ENCODE measurements at places on chromosomes 1 and 21.

GRCh38 chr1:169100208-169100607 lies 6.3 kb upstream of the ATP1B1 start:
- DNase-seq = peak; percentile 26

DNA sequence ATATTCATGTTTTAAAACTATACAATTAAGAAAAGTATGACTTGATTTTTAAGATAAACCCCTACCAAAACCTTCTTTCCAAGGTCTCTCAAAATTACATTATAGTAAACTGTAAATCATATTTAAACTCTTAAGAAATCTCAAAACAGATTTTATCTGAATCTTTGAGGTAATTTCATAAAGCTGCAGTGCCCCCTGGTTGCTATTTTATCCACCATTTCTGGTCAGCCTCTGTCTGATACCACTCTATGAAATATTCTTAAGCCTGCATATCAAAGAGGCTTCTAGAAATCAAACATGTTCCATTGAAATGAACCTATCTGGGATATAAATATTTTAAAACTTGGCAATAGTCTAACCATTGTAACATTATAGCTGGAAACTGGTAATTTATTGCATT lies 317.3 kb downstream of the COL11A1 start:
- no peak for DNase-seq

DNA sequence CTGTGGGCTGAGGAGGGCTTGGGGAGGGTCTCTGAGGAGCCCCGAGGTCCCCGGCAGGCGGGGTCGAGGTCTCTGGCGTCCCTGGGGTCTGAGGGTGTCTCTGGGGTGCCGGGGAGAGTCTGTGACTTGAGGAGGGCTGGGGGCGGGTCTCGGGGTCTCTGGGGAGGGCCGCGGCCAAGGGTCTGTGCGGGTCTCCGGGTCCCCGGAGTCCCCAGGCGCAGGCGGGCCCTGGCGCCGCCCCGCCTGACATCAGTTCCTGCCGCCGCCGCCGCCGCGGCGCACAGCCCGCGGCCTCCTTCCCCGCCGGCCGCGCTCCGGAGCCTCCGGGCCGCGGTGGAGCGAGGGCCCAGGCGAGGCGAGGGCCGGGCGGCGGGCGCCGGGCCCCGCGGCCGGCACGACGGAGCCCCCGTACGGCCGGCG lies at the start of gene PLEKHM2:
Gene PLEKHM2 (plus strand): TSS at position 279 of the 420 bp plus-strand sequence. CDS start 239 bp downstream, outside the sequence.
- no peak for DNase-seq

- no peak for DNase-seq
Observed at GRCh38 chr1:24450316-24450715, 34.7 kb downstream of the NIPAL3 start.

GRCh38 chr1:117271959-117272358 lies 61.2 kb upstream of the VTCN1 start:
- no peak for DNase-seq

DNA sequence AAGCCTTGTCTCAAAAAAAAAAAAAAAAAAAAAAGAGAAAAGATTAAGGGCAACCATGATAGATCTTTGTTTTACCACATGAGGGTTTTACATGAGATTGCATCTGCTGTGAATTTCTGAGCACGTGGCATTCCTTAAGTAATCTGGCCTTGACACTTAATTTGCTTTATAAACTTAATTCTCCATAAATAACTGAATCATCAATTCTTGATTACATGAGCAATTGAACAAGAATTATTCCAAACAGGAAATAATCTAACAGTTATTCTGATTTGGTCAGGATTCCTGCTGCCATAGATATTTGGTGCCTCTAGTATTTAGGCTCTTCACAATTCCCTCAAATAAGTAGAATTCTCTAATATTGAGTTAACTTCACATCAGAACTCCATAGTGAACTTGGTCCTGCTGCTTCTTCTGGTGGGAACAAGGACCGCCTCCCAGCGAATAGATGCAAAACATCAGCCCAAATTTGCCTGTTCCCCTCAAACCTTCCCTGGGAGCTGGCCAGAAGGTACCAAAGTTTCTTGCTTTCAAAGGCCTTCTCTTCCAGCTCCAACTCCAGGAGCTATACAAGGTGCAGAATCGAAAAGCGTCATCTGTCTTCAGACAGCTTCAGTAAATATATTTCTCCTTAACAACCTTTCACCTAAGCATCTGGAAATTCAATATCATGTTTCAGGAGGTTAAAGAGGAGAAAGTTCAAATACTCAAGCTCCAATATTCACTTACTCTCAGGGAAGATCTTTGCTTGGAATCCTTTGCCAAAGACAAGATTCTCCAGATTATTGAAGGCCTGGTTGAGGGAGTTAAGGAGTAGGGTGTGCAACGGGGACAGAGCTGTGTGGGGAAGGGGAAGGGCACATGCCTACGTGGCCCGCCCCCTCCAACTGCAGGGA lies 1.0 kb downstream of the KRTCAP2 start:
- DNase-seq = no peak

- no peak for DNase-seq
Observed at GRCh38 chr1:54967372-54967771, 13.1 kb upstream of the TMEM61 start.

- DNase-seq = no peak
Observed at GRCh38 chr1:29948581-29948980, 712.3 kb downstream of the PTPRU start.

DNA sequence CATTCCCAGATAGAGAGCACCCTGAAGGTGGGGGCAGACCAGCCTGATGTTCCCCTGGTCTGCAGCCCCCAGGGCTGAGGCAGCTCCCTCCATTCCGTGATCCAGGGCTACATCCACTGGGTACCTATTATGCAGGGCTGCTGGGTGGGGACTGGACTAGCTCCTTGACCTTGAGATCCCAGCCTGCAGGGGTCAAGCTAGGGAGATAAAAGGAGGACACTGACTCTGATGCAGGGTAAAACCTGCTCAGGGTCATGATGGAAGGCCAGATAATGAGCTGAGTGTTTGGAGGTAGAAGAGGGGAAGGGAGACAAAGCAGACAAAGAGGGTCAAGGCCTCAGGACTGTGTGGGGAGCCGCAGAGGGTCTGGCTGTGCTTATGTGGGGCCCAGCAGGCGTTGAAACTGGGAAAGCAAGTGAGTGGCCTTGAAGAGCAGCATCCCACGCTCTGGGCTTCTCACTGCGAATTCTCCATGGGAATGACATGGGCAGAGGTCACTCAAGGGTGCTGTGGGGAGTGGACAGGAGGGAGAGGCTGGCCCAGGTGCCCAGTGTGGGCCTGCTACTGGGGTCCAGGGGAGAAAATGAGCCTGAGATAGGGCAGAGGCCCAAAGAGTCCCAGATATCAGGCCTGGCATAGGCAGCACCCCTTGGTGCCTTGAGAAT lies 9.7 kb downstream of the FOXO6 start:
- DNase-seq = no peak

DNA sequence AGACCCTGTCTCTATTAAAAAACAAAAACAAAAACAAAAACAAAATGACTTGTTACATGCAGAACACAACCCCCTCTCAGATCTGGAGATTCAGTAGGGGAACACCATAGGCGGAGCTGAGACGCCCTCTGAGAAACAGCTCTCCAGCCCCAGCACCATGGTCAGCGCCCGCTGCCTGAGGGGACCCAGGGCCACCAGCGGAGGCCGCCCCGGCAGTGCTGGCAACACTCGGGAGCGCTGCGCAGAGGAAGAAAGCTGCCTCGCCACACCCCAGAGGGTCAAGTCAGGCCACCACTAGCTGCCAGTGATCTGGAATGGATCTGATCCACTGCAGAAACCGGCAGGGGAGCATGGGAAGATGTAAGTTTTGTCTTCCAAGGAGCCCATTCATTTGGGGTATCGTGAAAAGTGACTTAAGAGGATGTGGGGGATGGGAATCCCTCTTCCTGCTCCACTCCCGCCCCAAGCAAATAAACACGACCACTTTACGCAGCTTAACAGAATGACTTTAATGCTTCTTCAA lies 3.1 kb downstream of the ACTA1 start:
- DNase-seq = no peak

- DNase-seq = no peak
Observed at GRCh38 chr1:3774276-3774945, 1.9 kb downstream of the SMIM1 start.

DNA sequence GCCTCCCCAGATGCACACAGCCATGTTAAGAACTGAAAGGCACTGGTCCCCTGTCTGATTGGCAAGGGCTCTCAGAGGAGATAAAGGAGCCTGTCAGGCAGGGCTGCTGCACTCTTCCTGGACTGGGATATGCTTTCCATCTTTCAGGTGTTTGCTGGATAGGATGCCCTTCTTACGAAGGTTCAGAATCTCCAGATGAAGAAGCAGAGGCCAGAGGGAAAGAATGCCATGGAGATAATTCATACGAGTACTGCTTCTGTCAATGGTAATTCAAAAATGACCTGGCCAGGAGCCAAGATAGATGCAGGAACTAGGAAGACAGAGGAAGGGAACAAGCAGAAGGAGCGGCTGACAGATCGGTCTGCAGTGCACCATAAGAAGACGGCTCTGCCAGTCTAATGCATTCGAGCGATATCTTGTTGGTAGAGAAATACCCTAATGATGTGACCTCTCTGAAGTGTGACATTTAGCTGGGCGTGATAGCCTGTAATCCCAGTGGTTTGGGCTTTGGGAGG lies 16.6 kb upstream of the ATP2B4 start:
- no peak for DNase-seq

GRCh38 chr1:3879787-3880428 lies 20.2 kb downstream of the C1orf174 start:
- no peak for DNase-seq

GRCh38 chr21:37700641-37701202 lies 215.5 kb downstream of the KCNJ6 start:
- peak; percentile 80 for DNase-seq

DNA sequence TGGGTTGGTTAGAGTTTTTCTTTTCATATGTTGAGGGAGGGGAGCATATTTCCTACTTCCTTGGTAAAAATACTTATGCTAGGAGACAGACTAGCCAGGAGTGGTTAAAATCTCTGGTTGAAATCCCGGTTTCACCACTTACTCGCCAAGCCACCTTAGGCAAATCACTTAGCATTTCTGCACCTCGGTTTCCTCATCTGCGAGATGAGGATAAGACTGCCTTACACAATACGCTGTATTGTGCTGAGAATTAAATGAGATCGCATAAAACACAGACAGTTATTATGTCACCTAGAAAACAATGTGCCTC lies 1.4 kb downstream of the IFFO2 start:
- no peak for DNase-seq

GRCh38 chr1:117067533-117068370 lies 7.6 kb downstream of the TTF2 start:
- peak; percentile 14 for DNase-seq

All from RCC 7860 (cell line).